Germinal center (tissue), 1 donor: ENCODE measurements at places on chromosomes 6 and 20.
A peak's percentile ranks its signal among the peaks of the same experiment; 100 is the strongest.

DNA sequence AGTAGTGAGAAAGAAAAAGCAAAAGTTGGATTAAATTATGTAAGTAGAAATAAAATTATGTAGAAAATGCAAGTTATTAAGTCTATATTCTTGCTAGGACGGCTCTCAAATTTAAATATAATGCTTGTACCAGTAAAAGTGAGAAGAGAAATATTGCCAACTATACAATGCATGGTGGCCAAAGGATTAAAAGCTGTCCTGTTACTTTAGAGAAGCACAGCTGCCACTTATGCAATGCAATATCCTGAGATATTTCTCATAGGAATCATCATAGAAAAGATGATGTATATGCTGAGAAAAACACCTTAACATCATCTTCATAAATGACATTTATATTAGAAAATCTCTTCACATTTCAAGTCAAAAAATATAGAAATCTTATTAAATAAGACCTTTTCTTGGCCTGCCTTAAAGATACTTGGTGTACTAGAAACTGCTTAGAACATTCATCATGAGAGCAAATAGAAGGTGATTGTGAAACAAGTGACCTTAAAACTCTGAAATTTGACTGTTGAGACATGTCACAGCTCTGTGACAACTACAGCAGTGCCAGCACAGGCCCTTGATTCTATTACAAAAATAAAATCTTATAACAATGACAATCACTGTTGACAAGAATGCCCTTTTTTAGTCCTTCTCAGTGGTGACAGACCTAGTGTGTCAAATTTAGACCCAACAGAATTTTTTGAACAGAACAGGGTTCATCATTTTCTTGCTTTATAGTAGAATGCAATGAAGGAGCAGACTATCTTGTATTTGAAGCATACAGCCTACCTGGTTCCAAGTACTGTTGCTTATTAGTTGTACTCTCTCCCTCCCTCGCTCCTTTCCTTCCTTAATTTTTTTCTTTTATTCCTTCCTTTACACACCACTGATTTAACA, 173.1 kb downstream of the CLVS2 start:
- DNase-seq = no peak

GRCh38 chr6:10559522-10560152, 38.5 kb downstream of the GCNT2 start:
- DNase-seq = no peak

GRCh38 chr20:18635380-18635779, 47.5 kb downstream of the DTD1 start:
- DNase-seq = no peak

DNA sequence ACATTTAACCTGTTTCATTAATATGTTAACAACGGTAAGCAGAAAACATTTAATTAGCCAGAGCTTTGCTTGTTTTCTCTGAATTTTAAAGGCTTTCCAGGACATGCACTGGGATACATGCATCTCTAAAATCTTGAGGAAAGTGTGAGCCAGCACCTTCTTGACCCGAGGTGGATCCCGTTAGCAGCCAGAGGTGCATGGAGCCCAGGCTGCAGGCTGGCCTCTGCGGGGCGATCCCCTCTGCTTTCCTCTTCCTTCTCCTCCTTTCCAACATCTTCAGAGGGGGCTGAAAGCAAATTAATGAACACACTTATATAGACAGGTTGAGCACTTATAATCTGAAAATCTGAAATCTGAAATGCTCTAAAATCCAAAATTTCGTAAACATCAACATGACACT, 128.7 kb upstream of the CST7 start:
- no peak for DNase-seq

DNA sequence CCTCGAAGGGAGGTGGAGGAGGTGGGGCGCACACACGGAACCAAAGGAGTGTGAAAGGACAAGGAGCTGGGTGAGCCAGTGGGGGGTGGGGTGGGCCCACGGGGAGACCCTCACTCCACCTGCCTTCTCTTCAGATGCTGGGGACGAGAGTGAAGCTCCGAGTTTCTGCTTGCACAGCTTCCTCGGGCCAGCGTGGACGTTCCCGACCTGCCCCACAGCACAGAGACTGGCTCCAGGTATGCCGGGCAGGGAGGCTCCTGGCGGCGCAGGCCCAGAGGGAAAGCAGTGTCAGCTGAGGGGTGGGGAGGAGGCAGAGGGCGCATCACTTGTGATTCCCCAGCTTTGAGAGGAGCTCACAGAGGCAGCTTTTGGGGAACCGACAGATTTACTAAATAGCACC, 98.5 kb upstream of the RPS6KA2 start:
- no peak for DNase-seq

GRCh38 chr6:56361812-56362211, 114.4 kb upstream of the COL21A1 start:
- no peak for DNase-seq

- DNase-seq = peak; percentile 66
Measured at GRCh38 chr6:159252955-159253508, 83.8 kb downstream of the FNDC1 start.

- no peak for DNase-seq
Measured at GRCh38 chr6:38080360-38080759, 260.8 kb downstream of the ZFAND3 start.

- DNase-seq = no peak
Measured at GRCh38 chr6:41077536-41077935, 4.8 kb downstream of the NFYA start.

DNA sequence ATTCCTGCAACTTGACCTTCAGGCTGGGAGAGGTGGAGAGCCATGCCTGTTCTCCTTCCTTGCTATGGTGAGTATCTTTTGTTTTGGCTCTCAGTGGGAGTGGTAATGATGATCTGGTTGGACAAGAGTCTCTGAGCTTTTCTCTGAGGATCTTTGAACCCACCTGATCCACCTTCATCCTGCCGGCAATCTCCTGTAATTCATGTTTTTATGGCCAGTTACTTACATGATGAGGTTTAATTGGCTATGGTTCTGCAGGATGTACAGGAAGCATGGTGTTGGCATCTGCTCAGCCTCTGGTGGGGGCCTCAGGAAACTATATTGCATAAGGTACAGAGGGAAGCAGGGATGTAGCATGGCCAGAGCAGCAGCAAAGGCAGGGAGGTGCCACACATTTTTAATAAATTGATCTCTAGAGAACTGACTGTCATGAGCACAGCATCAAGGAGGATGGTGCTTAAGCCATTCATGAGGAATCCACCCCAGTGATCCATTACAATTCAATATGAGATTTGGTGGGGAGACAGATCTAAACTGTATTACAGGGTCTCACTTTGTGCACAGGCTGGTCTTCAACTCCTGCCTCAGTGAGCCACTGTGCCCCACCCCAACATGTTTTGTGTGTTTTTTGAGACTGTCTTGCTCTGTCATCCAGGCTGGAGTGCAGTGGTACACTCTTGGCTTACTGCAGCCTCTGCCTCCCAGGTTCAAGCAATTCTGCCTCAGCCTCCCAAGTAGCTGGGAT, 10.0 kb downstream of the HSPA1B start:
- no peak for DNase-seq

GRCh38 chr6:89830170-89830809, 610 bp downstream of the CASP8AP2 start:
- no peak for DNase-seq

DNA sequence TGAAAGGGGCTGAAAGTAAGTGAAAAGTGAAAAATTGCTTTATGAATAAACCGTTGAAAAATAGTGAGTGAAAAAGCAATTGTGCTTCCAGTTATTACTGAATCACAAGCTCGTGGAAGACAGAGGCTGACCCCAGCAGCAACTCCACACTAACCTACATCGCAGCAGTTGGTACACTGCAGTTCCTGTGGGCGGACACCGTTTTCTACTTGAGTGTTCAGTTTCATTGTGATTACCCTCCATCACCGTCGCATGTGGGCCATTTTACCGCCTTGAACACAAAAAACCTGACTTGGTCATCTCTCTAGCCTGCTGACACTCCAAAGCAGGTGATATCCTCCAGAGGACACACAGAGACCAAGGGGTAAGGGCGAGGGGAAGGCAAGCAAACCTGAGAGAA, 28.4 kb downstream of the PRDM1 start:
- no peak for DNase-seq
